Kidney tubule cell (primary cell): ENCODE measurements at places on chromosomes 16 and 17.

- no peak for DNase-seq
Observed at GRCh38 chr17:36728030-36728991, 126.9 kb downstream of the MRM1 start.

- DNase-seq = peak; percentile 89
Observed at GRCh38 chr16:2846511-2847310, 11.3 kb downstream of the PRSS22 start.

DNA sequence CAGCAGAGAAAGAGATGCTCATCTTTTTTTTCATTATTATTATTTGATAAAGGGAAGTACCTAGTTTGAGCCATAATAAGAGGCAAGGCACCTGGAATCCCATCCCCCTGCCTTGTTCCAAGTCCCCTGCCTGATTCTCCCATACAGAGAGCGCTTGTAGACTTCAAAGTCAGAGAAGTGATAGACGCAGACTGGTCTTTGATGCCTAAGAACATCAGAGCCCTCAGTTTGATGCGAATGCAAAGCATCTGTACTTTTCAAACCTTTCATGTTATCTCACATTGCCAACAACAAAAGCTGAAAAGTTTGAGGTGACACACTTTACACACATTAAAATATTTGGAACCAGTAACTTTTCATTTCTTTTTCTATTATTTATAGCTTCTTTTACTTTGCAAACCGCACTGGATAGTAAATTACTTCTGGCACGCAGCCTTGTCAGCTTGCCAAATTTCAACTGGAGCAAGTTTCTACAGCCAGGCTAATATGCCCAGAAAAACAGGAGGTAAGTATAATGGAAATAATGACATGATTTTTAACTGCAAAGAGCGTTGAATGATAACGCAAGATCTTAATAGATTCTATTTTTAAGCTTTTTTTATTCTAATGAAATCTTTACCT, 5.9 kb upstream of the UTP6 start:
- no peak for DNase-seq

GRCh38 chr16:88747588-88748301, 37.3 kb downstream of the PIEZO1 start:
- DNase-seq = peak; percentile 56

DNA sequence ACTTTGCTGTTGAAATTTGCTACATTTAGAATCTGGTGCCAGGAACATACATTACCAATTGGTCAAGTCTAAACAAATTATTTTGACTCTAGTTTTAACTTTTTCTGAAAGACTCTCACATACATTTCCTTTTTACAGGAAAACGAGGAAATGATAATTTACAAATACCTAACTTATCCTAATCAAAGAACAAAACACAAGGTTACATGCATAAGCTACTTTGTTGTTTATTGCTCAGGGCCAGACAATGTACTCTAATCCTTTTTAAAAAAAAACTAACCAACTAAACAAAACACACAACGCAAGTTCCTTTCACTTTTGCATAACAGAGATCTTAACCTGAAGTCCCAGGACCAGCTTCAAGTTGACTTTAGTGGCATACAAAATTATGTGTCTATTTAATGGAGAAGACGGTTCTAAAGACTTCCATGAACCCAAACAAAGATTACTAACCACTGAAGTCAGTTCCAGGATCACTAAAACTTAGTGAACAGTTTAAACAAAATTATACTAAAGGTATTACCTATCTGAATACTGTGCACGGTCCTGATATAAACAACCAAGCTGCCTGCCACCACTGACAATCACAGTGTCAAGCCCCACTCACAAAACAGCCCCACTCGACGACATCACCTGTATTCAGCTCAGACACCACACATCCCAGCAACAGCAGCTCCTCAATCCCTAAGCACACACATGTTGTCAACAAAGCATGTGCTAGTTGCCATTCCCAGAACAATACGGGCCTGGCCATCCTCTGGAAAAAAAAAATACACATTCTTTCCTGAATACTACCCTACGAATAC, 1.9 kb downstream of the ZNF652 start:
- DNase-seq = peak; percentile 8

DNA sequence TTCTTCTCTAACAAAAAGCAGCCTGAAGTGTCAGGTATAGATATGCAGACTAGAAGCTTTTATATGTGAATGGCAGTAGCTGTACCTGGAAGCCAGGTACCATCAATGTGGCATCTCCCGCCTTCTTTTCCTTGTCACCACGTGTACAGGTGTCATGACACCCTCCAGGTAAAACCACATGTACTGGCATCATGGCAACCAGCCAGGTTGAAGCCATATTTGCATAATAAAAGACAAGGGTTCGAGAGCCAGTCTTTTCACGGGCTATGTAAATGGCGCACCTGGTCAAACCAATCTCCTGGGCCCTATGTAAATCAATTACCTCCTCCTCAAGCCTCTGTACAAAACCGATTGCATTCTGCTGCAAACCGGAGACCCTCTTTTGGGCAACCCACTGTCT, 541.3 kb downstream of the CDH11 start:
- no peak for DNase-seq

- no peak for DNase-seq
Observed at GRCh38 chr16:83685615-83686165, 122.1 kb upstream of the HSBP1 start.

DNA sequence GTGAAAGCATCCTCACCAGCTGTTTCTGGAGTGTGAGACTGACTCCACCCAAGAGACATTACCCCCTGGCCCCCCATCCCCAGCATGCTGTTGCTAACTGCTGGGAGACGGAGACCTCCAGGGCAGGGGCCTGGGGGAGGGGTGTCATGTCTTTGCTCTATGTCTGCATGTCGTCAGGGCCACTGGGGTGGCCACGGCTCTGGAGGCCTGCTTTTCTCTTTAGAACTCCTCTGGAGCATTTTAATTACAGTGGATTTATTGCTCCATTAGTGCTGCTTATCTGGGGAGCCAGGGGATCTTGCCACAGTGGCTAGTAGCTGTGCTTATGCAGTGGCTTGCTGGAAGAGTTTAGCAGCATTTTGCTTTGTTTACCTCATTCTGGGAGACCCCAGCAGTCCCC, 32.3 kb downstream of the CLEC16A start:
- no peak for DNase-seq

GRCh38 chr17:29225396-29225795, 21.3 kb upstream of the CRYBA1 start:
- no peak for DNase-seq

- no peak for DNase-seq
Observed at GRCh38 chr17:59620064-59620359, 317 bp downstream of the CLTC start.

DNA sequence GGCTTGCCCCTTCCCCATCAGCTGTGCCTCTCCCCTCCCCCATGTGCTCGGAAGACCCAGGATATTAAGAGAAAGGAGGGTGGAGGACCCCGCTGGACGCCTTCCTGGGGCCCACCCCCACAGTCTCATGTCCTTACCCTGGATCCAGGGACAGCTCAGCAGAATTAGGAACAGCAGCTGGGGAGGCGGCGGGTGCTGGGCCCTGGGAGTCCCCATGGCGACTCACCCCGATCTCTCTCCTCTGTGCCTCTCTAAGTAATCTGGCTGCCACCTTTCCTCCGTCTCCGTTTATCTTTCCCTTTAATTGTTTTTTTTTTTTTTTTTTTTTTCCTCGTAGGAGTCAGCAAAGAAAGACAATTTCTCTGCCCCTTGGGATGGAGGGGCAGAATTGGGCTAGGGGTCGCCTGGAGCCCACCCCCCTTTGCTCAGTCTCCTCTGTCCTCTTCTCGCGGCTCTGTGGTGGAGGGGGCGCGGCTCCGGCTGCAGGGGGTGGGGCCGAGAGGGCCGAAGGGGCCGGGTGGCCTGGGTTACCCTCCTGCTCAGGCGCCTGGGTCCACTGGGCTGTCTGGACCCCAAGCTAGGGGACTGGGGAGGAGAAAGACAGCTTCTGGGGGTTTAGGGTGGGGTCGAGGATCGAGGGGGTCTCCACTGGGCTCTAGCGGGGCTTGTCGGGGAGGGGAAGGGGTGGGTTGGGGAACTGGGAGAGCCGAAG, 390 bp downstream of the SEZ6L2 start:
- DNase-seq = no peak
